ENCODE measurements at places on chromosomes 16 and 17. TPM values are rescaled to one million over a fixed set of nuclear protein-coding genes. Genes with fewer than 3 reads are reported as not detected.

SLFN14 gene
- total RNA-seq: 0.45 TPM

GAST gene
- total RNA-seq: not detected

GNGT2 gene
- 1.3 TPM for total RNA-seq

CTRB2 gene
- 7.3 TPM for total RNA-seq

RAMP2 gene
- 67.5 TPM for total RNA-seq

ZFHX3 gene
- total RNA-seq: 44.6 TPM

ZDHHC7 gene
- 48.8 TPM for total RNA-seq

WFIKKN1 gene
- total RNA-seq: 1.5 TPM

SPPL2C gene
- total RNA-seq: not detected

CDH1 gene
- total RNA-seq: 55.7 TPM

NTN1 gene
- 22.8 TPM for total RNA-seq

HOXB7 gene
- 8.1 TPM for total RNA-seq

SOCS3 gene
- 144 TPM for total RNA-seq

ZP2 gene
- total RNA-seq: not detected

CBX2 gene
- total RNA-seq: 4.7 TPM

ADGRG1 gene
- 47.4 TPM for total RNA-seq

ATAD5 gene
- 1.5 TPM for total RNA-seq

GRAP gene
- 6.2 TPM for total RNA-seq

FOXC2 gene
- 20.0 TPM for total RNA-seq

FNDC8 gene
- not detected for total RNA-seq

GGT6 gene
- not detected for total RNA-seq

CDRT15 gene
- not detected for total RNA-seq

NOG gene
- total RNA-seq: 5.3 TPM

SDR42E2 gene
- total RNA-seq: not detected

EPN3 gene
- 0.27 TPM for total RNA-seq

QPRT gene
- total RNA-seq: 26.3 TPM

ITGB3 gene
- 30.2 TPM for total RNA-seq

CCL16 gene
- 1.1 TPM for total RNA-seq

CCDC78 gene
- total RNA-seq: 2.1 TPM

DHX58 gene
- total RNA-seq: 24.8 TPM

KRTAP4-1 gene
- not detected for total RNA-seq

PPM1E gene
- 0.22 TPM for total RNA-seq

CES3 gene
- total RNA-seq: 0.71 TPM

MYH1 gene
- not detected for total RNA-seq

SLC6A2 gene
- 1.1 TPM for total RNA-seq

XYLT1 gene
- total RNA-seq: 17.3 TPM

EVPL gene
- total RNA-seq: 1.2 TPM

All from sciatic nerve (tissue), 2 donors.